ENCODE measurements at places on chromosomes 1 and 21. TPM values are rescaled to one million over a fixed set of nuclear protein-coding genes. Genes with fewer than 3 reads are reported as not detected.

Gene CYYR1
- polyA plus RNA-seq, result not detected

Gene EPS8L3
- polyA plus RNA-seq, result 3.3 TPM

Gene OR2T35
- not detected for polyA plus RNA-seq

DNA sequence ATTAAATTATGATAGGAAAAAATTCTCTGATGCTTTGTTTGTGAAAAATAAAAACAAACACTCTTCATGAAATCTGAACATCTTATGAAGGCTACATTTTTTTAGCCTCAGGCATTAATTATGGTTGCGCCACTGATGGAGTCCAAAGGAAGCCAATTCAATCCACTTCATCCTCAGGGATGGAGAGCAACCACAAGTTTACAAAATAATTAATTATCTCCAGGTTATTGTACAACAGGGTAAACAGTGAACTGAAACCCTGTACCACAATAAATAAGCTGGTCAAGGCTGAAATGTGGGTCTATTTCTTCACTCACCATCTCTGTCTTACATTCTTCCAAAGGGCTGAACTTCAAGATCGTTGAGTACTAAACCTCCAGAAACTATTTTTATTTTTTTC, 49.2 kb downstream of the MRPL39 start:
- DNase-seq, result no peak

GRCh38 chr1:153633161-153633753, 609 bp upstream of the CHTOP start:
- DNase-seq, result peak; percentile 62
